ENCODE measurements at places on chromosomes 5 and 9. TPM values are rescaled to one million over a fixed set of nuclear protein-coding genes. Genes with fewer than 3 reads are reported as not detected.
A peak's percentile ranks its signal among the peaks of the same experiment; 100 is the strongest.

Gene SLC25A2
- not detected for polyA plus RNA-seq

Gene TSSK1B
- polyA plus RNA-seq: 0.09 TPM

Gene CYLC2
- polyA plus RNA-seq: not detected

Gene TMED7
- 107 TPM for polyA plus RNA-seq

Gene BARHL1
- polyA plus RNA-seq: not detected

Gene RNF208
- 5.4 TPM for polyA plus RNA-seq

Gene WHRN
- polyA plus RNA-seq: 12.2 TPM

Gene CAMK4
- 5.7 TPM for polyA plus RNA-seq

Gene CARD9
- polyA plus RNA-seq: 2.0 TPM

Gene BTNL9
- polyA plus RNA-seq: 10.6 TPM

DNA sequence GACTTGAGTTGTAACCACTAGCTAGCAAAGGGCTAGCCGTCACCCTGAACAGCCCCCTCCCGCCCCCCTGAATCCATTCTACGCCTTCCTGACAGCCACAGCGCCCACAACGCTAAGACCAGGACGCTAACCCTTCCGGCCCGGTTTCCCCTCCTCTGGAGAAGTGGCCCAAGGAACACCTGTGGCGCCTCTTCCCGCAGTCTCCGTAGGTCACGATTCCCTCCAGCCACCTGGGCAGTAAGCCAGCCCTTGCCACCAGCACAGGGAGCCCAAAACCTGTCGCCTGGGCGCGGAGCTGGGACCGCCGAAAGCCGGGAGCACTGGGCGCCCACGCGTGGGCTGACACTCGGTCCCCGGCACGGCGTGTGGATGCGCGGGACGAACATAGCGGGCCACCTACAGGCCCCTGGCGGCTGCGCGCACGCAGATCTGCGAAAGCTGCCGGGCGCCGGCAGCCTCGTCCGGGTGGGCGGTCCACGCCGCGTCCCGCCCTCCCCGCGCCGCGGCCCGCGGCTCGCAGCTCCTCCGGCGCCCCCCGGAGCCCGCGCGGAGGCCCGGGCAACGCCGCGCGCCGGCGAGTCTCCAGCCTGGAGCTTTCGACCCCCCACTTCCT, 596 bp downstream of the IRF1 start:
- DNase-seq: no peak

DNA sequence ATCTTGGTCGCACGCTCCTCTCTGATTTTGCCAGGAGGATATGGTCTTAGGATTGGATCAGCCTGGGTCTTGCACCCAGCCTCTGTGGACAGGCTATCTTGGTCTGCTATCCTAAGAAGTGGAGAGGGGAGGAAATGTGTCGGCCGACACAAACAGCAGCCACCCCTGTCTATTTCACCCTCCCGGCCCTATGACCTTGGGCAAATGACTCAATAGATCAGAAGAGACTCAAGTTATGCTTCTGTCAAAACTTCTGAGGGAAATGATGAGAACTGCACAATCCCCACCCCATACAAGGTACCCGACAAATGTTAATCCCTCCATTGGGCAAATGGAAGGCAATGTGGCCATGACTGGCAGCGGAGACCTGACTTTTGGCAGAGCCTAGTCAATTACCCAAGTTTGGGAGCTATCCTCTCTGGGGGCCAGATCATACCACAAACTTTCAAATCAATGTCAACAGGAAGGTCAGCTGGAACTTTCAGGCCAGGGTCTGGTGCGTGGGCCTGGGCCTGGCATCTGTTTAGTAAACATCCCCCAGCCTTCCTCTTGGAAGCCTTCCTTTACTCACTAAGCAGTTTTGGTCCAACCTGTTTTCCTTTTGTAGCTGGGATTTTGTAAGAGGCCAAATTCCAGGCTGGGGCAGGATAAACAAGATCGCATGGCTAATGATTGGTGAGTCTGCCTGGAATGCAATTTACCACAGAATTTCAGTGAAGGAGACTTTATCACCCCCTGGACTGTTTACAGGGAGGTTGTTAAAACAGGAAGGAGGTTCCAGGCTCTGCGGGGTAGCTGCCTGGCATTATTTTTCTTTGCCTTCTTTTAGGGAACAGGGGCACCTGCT, 64.2 kb upstream of the CPEB4 start:
- DNase-seq: no peak

DNA sequence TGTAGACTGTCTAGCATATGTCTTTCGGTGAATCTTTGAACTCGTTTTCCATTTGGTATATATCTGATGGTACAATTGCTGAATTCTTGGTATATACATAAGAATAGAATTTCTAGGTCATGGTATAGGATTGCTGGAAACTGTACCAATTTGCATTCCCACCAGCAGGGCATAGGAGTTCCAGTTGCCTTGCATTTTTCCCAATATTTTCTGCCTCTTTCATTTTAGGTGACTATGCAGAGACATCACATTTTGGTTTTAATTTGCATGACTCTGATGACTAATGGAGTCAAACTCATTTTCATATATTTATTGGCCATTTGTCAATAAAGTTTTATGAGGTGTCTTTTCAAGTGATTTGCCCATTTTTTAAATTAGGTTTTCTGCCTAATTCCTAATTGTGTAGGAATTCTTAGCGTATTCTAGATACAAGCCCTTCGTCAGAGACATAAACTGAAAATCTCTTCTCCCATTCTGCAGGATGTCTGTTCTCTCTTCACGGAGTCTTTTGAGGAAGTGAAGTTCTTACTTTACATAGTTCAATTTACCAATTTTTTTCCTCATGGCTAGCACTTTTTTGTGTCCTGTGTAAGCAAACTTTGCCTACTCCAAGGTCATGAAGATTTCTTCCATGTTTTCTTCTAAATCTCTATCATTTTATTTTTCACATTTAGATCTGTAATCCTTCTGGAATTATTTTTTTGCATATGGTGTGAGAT, 28.9 kb upstream of the PDCD1LG2 start:
- DNase-seq: no peak

- no peak for DNase-seq
Observed at GRCh38 chr9:129352146-129352865, 174.2 kb upstream of the IER5L start.

GRCh38 chr9:21993893-21994555, at the start of gene CDKN2A:
TSS of gene CDKN2A (minus strand) at chr9:21994392.
- DNase-seq: no peak

GRCh38 chr9:38694676-38695075, 25.3 kb downstream of the FAM240B start:
- DNase-seq: no peak

DNA sequence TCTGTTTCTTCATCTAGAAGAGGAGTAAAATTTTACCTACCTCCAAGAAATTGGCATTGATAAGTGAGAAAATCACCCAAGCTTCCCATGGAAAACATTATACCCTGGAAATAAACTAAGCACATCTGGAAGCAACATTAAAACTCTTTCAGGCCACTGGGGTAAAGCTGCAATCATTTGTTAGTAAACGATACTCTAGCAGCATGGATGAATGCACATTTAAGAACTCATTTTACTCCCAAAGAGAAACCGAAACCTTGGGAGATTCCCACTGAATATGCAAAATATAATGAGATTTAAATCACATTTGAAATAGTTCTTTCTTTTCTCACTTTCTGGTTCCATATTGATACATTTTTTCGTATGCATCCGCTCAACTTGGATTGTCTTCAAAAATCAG, 467.5 kb downstream of the EFNA5 start:
- DNase-seq: peak; percentile 20

DNA sequence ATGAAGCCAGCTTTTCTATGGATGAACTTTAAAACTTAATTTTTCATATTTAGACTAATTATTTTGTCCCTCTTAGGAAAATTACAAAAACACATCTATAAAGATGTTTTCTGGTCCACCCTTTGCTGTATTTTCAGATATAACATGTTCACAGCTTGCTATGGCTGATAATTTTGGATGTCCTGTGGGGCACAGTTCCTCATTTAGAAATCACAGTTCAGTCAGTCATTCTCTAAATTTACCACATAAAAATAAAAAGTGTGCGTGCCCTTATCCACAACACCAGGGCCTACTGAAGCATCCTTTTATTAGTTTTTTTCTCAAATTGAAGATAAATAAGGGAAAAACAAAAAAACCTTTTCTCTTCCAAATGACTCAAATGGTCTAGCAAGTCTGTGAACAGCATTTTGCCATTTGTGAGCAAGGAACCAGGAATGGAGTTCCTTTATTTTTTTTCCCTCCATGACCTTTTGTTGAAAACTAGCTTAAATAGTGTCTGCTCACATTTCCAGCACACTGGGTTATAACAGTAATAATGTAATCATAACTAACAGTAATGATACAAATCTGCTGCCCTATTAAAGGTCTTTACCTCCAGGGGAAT, 87.1 kb downstream of the CEMIP2 start:
- DNase-seq: no peak

DNA sequence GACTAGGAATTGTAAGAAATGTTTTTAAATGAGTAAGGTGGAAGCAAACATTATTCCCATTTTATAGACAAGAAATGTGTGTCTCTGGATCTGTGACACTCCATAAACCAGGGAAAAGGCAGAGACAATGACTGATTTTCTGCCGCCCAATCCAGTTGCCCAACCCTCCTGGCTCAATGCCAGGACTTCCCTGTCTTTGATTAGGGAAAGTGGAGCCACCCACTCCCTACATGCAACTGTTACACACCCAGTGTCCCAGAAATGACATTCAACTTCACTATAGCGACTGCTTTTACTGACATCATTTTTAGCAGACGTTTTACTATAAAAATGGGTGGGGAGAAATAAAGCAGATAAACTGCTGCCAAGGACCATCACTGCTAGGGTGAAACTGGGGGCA, 79.7 kb downstream of the THBS4 start:
- DNase-seq: no peak

- no peak for DNase-seq
Observed at GRCh38 chr5:57408714-57409113, 73.9 kb downstream of the ACTBL2 start.

- no peak for DNase-seq
Observed at GRCh38 chr9:89236955-89237573, 58.4 kb upstream of the SHC3 start.

- no peak for DNase-seq
Observed at GRCh38 chr5:147332658-147333057, 97.8 kb downstream of the STK32A start.

DNA sequence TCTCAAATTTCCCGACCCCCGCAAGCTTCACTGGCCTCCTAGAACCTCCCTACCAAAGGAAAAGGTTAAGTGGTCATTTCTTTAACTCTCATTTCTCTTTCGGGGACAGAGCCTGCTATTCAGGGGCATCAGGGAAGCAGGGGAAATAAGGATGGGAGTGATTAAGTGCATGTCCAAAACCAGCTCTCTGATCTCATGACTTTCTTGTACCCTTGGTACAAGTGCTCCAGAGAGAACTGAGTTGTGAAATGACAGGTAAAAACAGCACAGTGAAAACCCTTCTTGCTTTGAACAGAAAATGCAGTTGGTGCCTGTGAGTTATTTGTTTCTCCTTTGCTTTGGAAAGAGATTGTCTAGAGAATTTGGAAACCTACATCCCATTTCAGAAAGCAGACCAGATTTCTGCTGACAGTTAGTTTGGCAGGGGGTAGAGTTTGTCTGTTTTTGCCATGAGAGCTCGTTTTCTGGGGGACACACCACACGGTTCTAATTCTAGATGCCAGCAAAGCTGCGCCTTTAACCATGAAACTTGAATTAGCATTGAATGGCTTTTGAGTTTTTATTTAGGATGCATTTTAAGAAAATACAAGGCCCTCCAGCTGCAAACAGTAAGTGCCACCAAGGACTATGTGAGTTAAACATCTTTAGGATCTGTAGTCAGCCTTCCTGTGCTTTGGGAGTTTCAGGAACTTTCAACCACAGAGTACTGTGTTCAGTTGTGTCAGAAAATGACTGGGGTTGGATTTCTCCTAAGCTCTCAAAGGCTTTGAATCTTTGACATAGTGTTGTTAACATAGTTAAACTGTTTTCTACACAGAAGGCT, 161.7 kb upstream of the LHFPL2 start:
- no peak for DNase-seq

DNA sequence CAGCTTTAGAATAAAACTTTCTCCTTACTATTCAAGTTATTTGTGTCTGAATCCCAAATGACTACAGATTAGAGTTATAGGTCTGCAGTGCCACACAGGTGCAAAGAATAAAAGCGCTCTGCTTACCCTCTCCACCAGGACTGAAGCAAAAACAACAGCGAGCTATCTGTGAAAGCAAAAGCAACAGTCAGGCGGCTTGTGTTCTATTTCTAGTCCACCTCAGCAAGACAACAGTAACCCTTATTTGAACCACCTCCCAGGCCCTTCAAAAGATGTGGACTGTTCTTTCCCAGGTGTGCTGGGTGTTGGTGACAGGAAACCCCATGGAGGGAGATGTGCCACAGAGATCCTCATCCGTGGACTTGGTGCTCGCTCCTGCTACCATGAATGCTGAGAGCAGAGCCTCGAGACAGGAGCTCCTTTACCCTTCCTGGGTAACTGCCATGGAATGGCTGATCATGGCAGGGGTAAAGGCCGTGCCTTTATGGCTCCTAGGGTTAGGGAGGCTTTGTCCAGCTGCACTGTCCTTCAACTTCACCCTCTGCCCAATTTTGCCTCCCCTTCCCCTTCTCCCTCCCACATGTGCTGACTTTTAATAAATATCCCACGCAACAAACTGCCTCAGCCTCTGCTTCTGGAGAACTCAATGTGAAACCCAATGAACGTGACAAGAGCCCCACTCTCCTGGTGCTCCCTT, 108.6 kb downstream of the SERINC5 start:
- no peak for DNase-seq

DNA sequence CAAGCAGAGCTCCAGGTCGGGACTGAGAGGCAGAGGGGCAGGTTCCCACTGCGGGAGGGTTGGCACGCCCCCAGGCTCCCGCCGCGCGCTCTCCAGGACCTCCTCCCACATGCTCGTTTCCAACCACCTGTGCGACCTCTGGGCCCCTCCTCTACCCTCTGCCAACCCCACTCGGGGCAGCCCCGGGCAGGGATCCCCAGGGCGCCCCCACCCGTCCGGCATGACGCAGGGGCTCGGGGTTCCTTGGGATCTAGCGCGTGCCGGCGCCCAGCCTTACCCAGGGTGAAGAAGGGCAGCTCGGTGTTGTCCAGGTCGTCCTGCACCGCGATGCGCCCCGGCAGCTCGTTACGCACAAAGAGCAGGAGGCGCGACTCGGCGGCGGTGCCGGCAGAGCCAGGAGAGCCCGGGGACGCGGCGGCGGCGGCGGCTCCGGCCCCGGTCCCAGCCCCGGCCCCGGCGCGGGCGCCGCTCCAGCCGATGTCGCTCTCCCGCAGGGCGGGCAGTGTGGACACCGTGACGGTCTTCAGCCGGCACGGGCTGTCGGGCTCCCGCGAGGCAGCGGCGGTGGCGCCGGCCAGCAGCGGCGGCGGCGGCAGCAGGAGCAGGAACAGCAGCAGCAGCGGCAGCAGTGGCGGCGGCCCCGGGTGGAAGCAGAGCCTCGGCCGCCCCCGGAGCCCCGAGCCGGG, 494 bp downstream of the ASTN2 start:
- DNase-seq: no peak

DNA sequence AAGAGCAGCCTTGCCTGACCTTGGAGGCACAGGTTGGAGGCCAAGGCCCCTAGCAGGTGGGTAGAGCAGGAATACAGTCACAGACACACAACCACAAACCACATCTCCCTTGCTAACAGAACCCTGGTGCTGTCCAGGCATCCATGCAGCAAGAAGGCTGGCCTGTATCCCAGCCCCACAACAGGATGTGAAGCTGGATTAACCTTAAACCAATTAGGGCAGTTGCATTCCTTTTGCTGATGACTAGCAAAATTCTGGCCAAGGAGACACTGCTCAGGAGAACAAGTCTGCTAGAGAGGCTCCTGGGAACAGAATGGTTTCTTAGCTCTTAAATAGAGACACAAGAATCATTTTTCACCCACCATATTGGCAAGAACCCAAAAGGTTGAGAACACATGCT, 97.8 kb downstream of the C5orf15 start:
- no peak for DNase-seq

- peak; percentile 69 for DNase-seq
Observed at GRCh38 chr5:150155258-150156026, at the start of gene PDGFRB. TSS of gene PDGFRB (minus strand) at chr5:150155845. CDS start at chr5:150137047, 18,798 bp downstream.

Data from left renal cortex interstitium (tissue), 4 donors.